Activated CD4-positive, alpha-beta T cell treated with anti-CD3 and anti-CD28 coated beads for 48 hours (primary cell): ENCODE measurements at places on chromosomes 4 and X.

DNA sequence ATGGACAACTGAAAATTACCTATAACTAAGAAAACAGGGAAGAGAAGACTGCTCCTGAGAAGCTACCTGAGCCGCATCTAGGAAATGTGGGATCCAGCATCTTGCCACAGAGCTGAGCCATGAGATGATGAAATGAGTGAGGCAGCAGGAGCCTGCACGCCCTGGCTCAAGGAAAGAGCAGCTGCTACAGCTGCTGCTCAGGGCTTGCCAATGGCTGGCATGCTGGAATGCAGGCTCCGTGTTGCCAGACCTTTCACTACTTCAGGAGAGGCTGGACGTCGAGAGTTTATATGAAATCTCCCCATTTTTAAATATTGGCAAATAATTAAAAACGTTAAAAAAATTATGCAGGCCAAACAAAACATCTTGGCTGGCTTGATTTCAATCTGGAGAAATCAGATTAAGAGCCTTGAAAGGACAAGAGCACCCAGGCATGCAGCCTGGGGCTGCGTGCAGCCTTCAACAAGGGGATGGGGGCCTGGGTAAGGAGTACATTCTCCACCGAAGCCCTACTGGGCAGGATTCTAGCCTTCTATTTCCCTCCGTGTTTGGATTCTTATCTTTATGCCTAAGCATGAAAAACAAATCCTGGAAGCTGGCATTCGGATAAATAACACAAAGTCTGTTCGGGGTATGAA, 227.6 kb downstream of the NR3C2 start:
- no peak for DNase-seq

DNA sequence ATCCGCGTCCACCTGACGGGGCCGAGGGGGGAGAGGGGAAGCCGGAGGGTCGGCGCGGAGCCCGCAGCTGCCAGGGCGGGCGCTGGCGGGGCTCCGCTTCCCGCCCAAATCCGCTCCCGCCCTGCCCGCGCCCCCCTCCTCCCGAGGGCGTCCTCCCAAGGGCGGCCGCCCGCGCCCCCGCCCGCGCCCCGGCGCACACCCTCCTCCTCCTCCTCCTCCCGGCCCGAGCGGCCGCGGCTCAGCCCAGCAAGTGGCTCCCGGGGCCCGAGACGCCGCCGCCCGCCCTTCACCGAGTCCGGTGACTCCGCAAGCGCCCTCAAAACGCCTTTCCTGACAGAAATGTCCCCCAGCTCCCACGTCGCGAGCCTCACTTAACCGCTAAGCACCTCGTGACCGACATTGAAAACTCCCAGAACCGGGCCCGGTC, 487 bp downstream of the HMGB2 start:
- DNase-seq: peak; percentile 51

GRCh38 chr4:146072376-146072775, 103.1 kb upstream of the LSM6 start:
- no peak for DNase-seq

- DNase-seq: no peak
Observed at GRCh38 chr4:13980317-13981310, 353.1 kb upstream of the BOD1L1 start.

DNA sequence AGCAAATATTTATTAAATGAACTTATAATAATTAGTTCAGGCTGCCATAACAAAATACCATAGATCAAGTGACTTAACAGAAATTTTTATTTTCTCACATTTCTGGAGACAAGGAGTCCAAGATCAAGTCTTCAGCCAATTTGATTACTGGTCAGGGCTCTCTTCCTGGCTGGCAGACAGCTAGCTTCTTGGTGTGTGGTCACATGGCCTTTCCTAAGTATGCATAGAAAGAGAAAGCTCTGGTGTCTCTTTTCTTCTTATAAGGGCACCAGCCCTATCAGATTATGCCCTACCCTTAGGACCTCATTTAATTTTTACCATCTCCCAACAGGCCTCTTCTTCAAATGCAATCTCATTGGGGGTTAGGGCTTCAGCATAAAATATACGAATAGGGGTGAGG, 438.5 kb upstream of the INTU start:
- DNase-seq: no peak

DNA sequence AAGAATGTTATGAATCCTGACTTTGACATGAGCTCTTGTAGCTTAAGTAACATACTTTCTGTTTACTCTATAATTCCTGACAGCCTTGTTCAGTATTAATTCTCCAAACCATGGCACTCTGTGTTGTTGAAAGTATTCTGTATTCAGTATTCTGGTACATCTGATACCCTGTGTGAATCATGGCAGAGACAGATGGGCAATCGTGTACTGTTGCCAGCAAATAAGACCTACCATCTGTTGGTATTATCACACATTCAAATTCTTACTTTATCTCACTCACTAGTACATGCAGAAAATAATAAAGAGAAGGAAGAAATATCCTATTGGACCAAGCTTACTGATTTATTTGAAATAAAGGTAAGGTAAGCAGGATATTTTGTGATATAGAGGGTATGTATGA, 7.9 kb downstream of the MBTPS2 start:
- DNase-seq: no peak

DNA sequence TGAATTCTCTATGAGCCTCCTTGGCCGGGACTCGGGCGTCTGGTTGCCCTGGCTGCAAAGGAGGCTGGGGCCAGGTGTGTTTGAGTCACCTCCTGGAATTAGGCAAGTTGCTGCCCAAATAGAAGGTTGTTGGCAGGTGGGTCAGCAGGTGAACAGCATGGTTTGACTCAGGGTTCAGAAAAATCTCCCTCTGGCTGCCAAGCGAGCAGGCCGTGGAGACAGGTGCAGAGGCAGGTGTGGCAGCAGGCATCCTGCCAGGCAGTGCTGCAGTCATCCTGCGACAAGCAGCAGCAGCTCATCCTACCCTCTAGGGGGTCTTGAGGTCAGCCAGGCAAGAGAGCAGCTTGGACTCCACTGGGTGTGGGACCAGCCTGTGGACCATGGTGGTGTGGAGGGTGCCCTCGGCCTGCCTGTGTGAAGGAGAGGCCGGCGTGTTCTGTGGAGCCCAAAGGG, 8.2 kb downstream of the MSANTD1 start:
- no peak for DNase-seq

DNA sequence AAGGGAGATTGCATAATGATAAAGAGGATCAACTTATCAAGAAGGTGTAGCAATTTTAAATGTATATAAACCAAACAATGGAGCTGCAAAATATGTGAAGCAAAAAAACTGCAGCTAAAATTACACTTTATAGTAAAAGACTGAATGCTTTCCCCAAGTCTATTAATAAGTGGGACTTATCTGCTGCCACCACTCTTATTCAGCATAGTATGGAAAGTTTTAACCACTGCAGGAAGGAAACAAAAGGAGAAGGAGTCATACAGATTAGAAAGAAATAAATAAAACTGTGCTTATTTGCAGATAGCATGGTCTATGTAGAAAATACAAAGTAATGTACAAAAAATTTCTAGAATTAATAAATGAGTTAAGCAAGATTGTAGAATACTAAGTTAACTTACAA, 94.1 kb upstream of the GK2 start:
- no peak for DNase-seq

GRCh38 chrX:150958177-150958576, 25.0 kb upstream of the HMGB3 start:
- no peak for DNase-seq

DNA sequence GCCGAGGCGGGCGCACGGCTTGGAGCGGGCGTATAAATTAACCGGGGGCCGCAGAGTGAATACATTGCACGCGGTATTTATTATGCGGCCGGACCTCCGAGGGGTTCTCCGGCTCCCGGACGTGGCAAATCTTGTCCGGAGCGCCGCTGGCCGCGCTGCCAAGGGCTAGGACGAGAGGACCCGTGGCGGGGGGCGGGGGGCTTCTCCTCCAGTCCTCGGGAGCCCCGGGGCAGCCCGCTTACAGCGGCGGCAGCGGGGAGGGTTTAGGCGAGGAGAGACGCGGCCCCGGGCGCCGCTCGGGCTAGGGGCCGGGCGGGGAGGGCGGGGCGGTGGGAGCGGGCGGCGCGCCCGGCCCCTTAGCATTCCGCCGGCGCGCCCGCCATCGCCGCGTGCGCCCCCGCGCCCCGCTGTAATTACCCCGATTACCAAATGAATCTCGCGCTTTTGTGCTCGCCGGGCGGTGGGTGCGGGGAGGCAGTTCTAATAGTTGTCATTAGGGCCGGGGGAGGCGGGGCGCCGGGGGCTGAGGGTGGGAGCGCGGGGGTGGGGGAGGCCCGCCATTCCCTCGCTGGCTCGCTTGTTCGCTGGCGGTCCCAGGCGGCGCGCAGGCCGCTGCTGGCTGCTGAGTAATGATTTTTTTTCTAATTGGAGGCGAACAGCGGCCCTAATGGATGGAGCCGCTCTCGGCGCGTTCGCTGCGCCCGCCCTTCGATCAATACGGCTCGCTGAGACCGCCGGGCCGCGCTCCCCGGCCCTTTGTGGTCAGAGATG, 276.6 kb downstream of the BCOR start:
- DNase-seq: peak; percentile 27

GRCh38 chrX:30620125-30620524, 33.1 kb upstream of the GK start:
- DNase-seq: no peak

- no peak for DNase-seq
Observed at GRCh38 chr4:83387012-83387411, 52.4 kb upstream of the HPSE start.

GRCh38 chr4:15653864-15654592, 1.1 kb downstream of the FBXL5 start:
- peak; percentile 18 for DNase-seq

DNA sequence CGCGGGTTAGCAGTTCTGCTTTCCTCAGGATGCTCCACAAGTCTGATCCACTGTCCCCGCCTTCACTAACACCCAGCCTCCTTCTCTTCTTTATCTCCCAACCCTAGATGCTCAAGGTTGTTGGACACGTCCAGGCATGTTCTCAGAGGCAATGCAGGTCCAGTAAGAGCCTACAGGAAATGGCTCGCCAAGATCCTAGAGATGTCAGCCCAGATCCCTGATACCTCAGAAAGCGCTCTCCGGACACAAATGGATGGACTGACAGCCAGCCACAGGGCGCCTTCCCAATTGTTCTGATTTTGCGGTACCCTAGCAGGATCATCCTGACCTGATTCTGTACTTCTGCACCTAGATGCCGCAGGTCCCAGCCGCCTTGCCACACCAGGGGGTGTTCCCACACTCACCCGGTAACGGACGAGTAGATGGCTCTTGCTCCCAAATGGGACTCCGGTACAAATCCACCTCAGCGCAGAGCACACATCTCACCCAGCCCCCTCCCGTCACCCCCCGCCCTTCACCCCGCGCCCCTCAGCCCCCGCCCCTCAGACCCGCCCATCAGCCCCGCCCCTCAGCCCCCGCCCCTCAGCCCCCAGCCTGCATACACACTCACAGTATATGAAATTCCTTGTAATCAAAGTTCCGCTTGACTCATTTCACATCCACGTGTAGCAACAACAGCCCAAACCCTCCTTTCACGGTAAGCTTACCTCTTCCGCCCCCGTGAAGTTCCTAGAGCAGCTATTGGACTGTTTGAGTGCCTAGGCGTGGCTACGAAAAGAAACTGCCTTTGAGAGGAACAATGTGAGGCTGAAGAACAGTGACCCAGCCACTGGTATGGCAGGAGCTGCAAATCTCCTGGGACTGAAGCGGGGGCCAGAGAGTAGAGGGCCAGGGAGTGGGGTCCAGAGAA, at the start of gene EDA2R:
EDA2R (minus strand) TSS at position 488 of the 910 bp plus-strand sequence. CDS start 23,058 bp downstream, outside the sequence.
- peak; percentile 46 for DNase-seq

- DNase-seq: no peak
Observed at GRCh38 chr4:53905941-53906377, 158.4 kb downstream of the CHIC2 start.

DNA sequence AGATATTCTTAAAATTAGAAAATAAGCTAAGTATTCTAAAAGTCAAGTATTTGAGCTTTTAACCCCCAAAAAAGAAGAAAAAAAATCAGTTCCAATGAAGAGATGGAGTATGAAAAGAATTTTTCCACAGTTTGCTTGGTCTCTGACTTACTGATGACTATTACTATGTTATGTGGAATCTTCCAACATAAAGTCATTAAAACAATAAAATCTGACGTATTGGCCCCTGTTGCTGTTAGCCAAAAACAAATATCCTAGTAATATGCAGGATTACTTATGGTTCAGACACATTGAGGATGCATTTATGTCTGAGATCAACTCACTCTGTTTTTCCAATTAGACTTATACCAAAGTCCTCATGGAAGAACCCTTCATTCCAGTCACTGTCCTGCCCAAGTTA, 517.2 kb upstream of the ADGRL3 start:
- no peak for DNase-seq

GRCh38 chrX:150074175-150074574, 135.9 kb upstream of the EOLA2 start:
- no peak for DNase-seq

GRCh38 chrX:118495958-118496762, 545 bp downstream of the DOCK11 start:
- DNase-seq: peak; percentile 80

DNA sequence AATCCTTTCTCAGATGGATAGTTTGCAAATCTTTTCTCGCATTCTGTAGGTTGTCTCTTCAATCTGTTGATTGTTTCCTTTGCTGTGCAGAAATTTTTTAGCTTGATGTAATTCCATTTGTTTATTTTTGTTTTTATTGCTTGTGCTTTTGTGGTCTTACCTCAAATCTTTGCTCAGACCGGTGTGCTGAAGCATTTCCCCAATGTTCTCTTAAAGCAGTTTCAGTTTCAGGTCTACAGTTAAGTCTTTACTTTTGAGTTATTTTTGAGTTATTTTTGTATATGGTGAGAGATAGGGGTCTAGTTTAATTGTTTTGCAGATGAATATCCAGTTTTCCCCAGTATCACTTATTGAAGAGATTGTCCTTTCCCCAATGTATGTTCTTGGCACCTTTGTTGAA, 18.2 kb upstream of the SLC25A14 start:
- DNase-seq: no peak

DNA sequence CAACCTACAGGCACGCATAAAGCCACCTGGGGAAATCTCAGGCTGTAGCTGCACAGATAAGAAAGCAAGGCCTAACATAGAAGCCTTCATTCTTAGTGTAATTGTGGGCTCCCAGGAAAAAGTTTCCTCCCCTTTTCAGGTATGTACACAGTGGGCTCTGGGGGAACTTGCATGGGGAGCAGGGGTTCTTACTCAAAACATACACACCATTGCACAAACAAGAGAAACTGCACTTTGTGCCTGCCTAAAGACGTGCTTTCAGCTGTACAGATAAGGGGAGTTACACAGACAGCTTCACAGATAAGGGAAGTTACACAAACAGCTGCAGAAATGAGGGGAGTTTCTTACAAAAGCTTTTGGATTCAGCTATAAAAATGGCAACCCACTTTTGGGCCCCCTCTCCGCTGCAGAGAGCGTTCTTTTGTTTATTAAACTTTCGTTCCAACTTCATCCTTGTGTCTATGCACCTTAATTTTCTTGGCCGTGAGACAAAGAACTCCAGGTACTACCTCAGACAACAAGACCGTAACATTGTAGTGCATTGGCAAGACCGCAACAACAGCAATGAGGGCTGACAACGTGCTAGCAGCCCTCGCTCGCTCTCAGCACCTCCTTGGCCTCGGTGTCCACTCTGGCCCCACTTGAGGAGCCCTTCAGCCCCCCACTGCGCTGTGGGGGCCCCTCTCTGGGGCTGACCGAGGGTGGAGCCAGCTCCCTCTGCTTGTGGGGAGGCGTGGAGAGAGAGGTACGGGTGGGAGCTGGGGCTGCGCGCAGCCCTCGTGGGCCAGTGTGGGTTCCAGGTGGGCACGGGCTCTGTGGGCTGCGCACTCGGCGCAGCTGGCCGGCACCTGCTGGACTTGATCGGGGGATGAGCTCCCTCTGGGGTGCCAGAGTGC, 317.5 kb downstream of the RAPGEF2 start:
- DNase-seq: no peak
